ENCODE measurements at places on chromosomes 7 and 10.

DNA sequence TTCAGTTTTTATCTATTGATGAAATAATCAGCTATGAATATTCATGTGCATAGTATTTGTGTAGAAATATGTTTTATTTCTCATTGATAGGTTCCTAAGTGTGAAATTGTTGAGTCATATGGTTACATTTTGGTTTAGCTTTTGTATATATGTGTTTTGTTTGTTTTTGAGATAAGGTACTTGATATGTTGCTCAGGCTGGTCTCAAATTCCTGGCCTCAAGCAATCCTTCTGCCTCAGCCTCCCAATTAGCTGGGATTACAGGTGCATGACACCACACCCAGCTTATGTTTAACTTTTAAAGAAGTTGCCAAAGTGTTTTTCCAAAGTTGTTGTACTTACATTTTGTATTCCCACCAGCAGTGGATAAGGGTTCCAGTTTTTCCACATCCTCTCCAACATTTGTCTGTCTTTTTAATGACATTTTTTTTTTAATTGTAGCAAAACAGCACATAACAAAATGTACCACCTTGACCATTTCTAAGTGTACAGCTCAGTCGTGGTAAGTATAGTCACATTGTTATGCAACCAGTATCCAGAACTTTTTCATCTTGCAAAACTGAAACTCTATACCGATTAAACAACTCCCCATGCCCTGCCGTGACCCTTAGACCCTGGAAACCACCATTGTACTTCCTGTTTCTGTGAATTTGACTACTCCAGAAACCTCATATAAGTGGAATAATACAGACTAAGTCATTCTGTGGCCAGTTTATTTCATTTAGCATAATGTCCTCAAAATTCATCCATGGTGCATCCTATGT, 12.6 kb upstream of the UBE2D1 start:
- no peak for DNase-seq

DNA sequence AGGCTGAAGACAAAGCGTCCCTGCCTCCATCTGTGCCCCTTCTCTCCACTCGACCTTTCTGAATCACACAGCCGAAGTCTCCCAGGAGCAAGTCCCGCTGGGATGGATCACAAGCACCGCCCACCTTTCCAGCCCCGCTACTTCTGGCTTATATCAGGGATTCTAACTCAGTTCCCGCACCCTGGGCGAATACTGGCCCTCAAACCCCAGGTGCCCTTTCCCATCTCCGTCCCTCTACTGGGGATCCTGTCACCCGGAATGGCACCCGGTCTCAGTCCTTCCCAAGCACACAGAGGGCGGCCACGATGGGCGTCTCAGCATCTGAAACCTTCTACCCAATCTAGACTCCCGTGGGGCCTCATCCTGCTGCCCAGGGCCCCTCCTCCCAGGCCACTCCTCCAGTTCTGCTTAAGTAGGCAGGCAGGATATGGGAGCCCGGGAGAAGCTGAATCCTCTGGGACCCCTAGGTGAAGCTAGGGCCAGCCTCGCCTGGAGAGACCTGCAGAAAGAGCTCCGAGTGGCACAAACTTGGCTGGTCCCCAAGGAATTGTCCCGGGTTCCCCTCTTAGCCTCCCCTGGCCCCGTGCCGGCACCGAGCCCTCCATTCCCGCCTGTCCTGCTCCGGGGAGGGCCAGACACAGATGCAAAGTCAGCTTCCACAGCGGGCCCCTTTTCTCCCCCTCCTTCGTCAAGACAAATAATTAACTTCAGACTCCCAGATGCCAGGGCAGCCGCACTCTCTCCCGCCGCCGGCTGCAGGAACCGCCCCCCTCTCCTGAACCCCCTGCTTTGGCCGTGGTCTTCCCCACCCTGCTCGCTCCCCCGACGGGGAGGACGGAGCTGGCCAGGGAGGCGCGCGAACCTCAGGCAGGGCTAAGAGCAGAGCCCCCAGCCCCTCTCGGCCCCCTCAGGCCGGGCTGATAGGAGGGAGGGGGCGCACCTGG, 612 bp downstream of the KCP start:
- no peak for DNase-seq

DNA sequence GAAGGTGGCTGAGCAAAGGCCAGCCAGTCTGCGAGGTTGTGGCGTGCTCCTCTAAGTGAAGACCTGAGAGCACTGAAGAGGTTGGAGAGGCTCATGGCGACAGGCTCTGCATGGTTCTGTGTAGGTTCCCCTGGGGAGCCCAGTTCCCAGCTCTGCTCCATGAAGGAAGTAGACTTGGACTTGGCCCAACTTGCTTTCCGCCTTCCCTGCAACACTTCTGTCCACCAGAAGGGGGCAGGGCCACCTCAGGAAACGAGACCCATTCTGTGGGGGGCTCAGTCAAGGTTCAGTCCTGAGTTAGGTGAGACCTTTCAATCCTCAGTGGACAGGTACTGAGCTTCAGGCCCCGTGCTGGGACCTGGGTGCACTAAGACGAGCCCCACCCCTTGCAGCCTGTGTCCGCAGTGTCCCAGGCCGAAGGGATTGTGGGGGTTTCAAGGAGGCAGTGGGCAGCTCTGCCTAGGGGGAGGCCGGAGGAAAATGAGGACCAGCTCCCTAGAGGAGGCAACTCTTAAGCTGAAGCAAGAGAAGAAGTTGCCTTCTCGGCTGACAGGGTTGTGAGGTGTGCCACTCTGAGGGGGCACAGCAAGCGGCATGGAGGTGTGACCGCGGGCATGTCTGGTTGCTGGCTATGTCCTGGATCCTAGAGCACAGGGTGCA, 15.0 kb upstream of the PCBD1 start:
- no peak for DNase-seq

DNA sequence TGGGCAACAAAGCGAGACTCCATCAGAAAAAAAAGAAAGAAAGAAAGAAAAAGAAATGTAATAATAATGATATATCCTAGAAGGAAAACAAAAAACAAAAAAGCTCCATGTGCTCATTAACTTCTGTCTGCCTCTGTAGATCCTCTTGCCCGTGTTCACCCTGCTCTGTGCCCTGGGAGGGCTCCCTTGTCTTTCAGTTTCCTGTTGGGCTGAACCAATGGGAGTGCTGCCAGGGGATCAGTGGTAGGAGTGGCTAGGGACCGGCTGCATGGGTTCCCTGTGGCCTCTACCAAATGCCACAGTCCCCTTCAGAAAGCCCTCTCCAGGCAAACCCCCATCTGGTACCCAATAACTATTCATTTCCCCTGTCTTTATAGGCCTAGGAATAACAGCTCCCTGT, 51.8 kb upstream of the PARD3 start:
- DNase-seq: no peak

DNA sequence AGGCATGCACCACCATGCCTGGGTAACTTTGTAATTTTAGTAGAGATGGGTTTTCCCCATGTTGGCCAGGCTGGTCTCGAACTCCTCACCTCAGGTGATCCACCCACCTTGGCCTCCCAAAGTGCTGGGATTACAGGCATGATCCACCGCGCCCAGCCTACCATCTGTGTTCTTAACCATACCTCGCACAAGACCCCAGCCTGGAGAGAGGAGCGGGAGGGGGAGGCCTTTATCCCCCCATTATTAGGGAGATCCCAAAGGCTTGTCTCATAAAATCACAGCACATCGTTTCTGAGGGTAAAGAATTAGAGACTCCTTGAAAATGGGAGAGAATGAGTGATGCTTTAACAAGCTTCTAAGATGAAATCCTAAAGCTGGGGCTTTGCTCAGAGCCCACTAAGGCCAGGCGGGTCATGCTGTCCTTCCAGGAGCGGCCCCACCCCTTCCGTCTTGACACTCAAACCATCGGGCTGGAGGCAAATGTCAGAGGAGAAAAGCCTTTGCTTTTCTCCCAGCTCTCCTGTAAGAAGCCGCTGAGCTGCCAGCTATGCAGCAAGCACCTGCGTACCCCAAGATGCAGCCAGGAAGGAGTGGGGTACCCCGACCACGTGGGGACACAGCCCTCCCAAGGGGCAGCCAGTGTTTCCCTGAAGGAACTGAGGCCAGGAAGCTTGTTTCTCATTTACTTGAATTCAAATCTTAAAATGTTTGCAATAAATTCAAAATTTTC, 339.7 kb downstream of the PTPRN2 start:
- no peak for DNase-seq

DNA sequence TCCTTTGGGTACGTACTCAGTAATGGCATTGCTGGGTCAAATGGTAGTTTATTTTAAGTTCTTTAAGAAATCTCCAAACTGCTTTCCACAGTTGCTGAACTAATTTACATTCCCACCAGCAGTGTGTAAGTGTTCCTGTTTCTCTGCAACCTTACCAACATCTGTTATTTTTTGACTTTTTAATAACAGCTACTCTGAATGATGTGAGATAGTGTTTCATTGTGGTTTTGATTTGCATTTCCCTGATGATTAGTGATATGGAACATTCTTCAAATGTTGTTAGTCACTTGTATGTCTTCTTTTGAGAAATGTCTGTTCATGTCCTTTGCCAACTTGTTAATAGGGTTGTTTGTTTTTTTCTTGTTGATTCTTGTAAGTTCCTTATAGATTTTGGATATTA, 558.9 kb downstream of the SH2D4B start:
- DNase-seq: no peak

GRCh38 chr7:15291699-15292098, 270.1 kb downstream of the AGMO start:
- no peak for DNase-seq

DNA sequence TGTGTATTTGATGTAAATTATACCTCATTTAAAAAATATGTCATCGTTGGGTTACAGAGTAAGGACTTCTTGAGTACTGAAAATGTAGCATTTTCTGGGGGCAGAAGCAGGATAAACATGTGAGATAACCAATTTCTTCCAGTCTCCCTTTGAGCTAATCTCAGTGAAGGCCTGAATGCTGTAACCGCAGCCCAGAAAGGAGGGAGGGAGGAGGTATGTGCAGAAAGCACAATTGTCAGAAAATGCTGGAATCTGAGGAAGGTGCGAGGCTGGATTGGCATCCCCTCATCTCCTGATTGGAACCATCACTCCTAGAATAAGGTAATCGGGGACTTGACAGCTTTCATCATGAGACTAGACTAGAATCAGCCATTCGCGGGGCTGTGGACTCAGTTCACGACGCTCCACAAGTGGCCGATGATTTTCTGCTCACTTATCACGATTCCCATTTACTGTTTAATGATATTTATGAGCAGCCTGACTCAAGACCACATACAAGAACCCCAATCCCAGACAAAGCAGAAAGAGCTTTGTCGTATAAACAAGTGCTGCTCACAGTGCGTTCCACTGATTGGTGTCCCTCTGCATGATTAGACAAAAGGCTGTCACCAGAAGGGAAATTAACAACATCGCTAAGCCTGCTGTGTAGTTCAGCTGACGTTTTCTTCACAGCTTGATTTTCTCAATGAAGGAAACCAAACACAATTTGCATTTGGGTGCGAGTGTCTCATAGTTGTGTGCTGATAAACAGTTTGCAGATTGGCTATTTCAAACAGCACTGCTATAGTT, 93.2 kb downstream of the SVIL start:
- no peak for DNase-seq

GRCh38 chr7:464454-465401, 54.9 kb downstream of the PDGFA start:
- no peak for DNase-seq

GRCh38 chr10:681670-682318, 7.7 kb downstream of the DIP2C start:
- DNase-seq: no peak

- DNase-seq: no peak
Measured at GRCh38 chr7:51949726-51950644, 633.4 kb upstream of the COBL start.

DNA sequence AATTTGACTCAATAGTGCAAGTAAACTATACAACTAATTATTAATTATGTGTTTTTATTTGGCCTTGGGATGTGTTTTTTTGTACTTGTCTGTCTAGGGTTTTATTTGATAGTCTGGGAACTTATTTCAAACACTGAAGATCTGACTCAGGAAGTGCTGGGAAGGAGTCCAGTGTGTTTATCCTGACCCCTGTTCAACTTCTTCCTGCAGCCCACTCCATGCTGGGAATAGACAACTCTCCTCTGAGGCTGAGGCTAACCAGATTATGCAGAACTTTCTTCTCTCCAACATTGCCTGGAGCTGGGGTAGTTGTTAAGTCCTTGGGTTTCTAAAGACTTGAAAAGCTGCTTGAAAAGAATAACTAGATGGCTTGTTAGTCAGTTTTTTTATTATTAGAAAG, 6.9 kb downstream of the CISD1 start:
- DNase-seq: no peak

DNA sequence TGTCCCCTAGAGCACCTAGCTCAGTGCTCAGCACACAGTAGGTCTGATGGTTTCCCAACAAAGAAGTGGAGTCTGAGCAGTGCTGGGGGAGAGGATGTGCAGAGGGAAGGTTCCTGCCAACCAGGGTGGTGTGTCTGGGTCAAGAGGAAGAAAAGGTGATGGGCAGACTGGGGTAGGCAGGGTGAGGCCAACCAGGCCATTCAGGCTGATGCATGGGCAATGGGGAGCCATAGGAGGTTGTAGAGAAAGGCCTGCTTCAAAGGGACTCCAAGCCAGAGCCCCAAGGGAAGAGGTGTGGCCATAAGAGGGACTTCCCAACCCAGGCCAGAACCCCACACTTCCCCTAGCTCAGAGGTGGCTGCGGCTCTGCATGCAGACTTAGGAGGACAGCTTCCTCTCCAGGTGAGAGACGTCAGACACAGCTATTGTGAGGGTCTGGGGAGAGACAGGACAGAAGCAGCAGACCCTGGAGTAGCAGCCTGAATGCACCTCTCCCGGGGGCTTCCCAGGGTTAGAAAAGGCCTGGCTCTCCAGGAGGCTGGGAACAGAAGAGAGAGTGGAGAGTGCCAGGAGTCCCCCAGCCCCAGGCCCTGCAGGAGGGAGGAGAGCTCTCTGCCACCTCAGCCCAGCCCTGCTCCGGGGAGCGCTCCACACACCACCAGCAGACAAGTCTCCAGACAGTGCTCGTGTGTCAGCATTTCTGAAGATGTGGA, 87.4 kb upstream of the ZMIZ1 start:
- no peak for DNase-seq

- no peak for DNase-seq
Measured at GRCh38 chr10:43667317-43667731, 18.6 kb upstream of the ZNF32 start.
